ENCODE measurements at places on chromosomes 2 and 18.

DNA sequence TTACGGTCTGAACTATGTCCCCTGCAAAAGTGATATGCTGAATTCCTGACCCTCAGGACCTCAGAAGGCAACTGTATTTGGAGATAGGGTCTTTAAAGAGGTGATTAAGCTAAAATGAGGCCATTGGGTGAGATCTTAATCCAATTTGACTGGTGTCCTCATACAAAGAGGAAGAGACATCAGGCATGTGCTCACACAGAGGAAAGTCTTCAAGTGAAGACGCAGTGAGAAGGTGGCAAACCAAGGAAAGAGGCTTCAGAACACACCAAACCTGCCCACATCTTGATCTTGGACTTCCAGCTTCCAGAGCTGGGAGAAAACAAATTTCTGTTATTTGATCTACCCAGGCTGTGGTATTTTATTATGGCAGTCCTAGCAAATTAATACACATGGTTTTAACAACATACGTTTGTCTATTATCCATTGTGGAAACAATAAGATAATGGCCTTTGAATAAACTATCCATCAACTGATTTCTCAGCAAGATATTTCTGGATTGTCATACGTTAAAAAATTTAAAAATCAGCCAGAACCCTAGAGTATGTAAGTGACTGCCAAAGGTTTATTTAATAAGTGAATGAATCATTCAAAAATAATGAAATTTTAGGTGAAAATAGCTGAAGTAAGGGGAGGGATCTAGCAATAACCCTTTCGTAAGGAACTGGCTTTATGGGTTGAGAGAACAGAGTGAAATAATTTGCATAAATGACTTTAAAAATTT is 6.5 kb downstream of the WIPF1 start:
- peak; percentile 43 for DNase-seq

GRCh38 chr18:32767400-32767799 is 5.4 kb downstream of the KLHL14 start:
- DNase-seq, result no peak

GRCh38 chr18:72630991-72631390 is 86.8 kb upstream of the CBLN2 start:
- no peak for DNase-seq

DNA sequence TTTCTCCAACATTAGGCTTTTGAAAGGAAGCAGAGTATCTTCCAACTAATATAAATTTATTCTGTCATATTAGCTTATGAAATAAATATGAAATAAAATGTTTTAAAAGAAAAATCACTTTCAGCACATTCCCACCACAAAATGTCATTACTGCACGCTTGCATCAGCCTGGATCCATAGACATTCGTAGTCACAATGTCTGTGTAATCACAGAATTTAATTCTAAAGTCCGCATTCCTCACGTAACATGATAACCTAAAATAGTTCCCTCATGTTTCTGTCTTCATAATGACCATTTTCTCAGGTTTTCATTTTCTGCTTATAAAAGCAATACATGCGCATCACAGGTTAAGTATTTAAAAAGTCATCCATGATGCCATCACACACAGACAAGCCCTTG is 47.1 kb downstream of the HDAC4 start:
- DNase-seq, result no peak

DNA sequence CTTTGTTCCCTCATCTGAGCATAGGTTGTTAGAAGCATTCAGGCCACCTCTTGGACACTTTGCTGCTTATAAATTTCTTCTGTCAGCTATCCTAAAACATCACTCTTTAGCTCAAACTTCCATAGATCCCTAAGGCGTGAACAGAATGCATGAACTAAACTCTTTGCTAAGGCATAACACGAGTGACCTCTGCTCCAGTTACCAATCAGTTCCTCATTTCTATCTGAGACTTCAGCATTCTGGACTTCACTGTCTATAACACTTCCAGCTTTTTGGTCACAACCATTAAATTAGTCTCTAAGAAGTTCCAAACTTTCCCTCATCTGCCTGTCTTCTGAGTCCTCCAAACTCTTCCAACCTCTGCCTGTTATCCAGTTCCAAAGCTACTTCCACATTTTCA is 8.3 kb upstream of the VWA3B start:
- no peak for DNase-seq

DNA sequence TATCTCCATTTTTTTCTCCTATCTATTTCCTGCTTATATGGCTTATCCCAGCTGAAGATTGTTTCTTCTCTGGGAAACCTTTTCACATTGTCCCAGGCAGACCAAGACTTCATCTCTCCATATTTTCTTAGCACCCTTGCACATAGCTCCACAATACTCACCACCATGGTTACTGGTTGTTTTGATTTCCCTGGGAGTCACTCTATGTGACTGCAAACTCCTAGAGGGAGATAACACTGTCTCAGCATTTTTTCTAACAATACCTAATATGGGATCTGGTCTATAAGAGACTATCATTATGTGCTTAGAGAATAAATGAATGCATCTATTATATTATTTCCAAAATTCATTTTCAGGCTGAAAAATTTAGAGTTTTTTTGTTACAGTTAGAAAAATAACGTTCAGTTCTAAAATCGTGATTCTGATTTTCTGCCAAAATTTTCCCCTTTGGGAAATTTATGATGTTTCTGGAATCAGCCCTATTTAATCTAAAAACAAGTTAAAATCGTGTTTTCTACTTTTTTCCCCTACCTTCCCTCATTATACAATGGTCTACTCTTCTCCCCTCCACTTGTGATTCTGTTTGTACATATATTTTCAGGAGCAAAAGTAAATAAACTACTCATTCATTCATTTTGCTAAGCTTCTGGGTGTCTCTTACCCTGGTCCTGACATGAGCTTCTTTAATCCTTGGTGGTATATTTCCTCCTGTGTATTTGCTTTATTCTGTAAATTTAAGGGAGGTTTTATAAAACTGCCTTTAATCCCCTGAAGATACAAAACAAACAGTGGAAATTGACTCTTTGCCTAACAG is 95.4 kb downstream of the HNMT start:
- peak; percentile 50 for DNase-seq

- DNase-seq, result no peak
These were observed 44.1 kb upstream of the ACKR3 start for GRCh38 chr2:236525411-236525997.

- DNase-seq, result no peak
These were observed 1125.2 kb upstream of the FANCL start for GRCh38 chr2:59366288-59366687.

DNA sequence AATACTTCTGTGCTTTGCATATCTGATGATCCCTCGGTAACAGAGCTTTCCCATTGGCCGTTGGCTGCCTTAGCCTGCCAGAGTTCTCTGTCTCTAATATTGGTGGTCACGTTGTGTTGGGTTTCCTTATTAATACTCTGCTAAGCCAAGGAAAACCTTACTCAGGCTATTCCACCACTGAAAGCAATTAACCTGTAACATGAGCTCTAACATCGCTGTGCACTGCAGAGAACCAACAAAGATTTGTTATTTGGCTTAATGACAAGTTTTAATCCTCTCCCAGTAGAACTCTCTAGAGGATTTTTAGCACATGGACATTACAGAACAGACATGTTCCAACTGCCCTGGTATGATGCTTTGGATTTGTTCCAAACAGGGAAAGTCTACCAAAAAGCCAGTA is 825.9 kb upstream of the POU3F3 start:
- DNase-seq, result no peak

GRCh38 chr2:64987956-64988419 is 1.2 kb upstream of the SLC1A4 start:
- DNase-seq, result no peak

DNA sequence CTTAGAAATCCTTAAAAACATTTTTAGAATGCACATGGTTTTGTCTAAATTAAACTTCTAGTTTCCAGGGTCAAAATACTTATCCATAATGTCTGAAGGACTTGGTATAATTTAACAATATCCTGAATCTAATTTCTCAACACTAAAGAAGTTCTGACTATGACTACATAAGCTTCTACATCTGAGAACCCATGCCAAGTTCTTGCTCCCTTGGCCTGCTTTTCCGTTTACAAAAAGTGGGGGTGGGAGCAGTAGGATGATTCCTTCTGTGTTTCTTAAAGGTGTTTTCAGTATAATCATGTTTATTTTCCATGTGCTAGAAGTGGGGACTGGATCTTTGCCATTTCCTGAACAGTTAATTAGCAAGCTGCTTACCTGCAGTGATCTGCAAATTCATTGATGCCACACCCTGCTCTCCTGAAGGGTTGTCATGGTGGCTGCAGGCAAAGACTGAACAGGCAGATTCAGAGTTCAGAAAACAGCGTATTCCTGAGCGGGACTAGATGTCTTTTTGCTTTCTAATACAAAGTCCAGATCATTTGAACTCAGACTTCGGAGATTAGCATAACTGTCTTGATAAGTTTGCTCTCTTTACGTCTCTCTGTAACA is 36.2 kb downstream of the ADNP2 start:
- DNase-seq, result no peak

DNA sequence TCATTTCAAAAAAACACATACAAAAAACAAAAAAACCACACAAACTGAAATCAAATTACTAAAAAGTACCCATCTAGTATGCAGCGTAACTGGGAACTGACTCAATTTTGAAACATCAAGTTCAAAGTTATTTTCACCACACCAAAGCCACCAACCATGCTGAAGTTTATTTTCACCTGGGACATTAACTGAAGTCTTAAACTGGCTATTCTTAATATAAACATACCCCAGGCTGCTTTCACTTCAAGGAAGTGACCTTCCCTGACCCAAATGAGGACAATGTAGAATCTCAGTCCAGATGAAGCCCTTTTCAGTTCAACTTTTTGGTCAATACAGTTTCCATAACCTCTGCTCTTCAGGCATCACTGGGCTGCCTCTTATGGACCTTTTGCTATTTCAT is 84.6 kb downstream of the PIGN start:
- DNase-seq, result no peak
